ENCODE measurements at places on chromosomes 6 and 20.

- DNase-seq, result no peak
Observed at GRCh38 chr6:168333491-168333890, 13.9 kb upstream of the DACT2 start.

DNA sequence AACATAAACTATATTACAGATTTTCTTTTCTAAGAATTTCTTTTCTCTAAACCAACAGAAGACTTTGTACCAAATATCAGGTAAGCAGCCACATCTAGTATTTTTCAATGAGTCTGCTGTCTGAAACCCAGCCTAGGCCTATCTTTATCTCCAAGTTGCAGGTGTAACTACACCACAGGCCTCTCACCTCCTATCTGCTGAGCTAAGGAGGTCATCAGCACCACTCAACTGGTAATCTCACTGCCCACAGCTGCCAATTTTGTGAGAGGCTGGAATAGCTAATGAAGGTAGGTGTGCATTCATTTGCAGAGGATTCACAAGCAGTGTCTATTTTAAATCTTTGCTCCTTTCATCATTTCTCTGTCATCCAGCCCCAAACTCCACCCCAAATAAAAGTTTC, 584.8 kb downstream of the HDGFL1 start:
- no peak for DNase-seq

DNA sequence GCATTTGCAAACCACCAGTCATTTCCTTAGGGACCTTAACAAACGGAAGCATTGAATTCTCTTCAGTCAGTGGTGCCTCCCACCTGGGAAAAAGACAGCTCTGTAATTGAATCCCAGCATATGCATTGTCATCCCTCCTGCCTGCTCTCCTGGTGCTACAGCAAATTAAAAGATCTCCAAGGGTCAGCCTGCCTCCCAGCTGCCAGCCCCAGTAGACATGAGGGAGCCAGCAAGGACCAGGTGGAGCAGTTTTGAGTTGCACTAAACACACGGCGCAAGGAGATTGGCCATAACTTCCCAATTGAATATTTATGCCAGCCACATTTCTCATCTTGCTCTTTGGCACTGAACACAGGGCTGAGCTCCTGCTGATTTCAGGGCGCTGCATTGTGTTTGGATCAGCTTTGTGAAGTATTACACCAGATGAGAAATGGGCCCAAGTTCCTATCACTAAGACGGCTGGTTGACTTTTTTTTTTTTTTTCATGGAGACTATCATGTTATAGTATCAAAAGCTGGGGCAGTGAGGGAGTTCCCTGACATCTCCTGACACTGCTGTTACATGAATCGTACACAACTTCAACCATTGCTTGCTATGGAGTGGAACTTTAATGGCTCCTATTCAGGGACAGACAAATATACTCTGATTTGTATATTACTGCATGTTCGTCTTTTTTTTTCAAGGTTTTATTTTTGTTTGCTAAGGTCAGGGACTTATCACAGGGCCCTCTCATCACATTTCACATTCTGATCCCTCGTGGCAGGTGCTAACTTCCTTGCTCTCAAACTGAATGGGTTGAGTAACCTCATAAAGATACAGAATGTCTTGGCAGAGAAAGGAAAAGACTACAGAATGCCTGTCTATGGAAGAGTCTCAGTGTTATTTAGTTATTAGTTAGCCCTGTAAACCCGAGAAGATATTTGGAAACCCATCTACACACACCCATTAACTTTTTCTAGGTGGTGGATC, 191.1 kb downstream of the EYA4 start:
- DNase-seq, result no peak

- DNase-seq, result no peak
Observed at GRCh38 chr6:16947375-16948015, 154.4 kb upstream of the STMND1 start.

DNA sequence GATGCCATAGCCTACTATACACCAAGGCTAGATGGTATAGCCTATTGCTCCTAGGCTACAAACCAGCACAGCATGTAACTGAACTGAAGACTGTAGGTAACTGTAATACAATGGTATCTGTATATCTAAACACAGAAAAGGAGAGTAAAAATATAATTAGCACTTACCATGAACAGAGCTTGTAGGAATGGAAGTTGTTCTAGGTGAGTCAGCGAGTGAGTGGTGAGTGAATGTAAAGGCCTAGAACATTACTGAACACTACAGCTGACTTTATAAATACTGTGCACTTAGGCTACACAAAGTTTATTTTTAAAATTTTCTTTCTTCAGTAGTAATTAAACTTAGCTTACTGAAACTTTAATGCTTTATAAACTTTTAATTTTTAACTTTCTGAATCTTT, 129.5 kb downstream of the BTBD9 start:
- no peak for DNase-seq

- DNase-seq, result peak; percentile 48
Observed at GRCh38 chr20:49712996-49713752, 504 bp downstream of the B4GALT5 start.

Data from hematopoietic multipotent progenitor cell treated with erythropoietin and hydrocortisone succinate and interleukin-3 and kit ligand, for 6 days (in vitro differentiated cells).